ENCODE measurements at places on chromosomes 7 and 10.

- no peak for DNase-seq
Measured at GRCh38 chr7:105270117-105270516, 118.6 kb downstream of the SRPK2 start.

DNA sequence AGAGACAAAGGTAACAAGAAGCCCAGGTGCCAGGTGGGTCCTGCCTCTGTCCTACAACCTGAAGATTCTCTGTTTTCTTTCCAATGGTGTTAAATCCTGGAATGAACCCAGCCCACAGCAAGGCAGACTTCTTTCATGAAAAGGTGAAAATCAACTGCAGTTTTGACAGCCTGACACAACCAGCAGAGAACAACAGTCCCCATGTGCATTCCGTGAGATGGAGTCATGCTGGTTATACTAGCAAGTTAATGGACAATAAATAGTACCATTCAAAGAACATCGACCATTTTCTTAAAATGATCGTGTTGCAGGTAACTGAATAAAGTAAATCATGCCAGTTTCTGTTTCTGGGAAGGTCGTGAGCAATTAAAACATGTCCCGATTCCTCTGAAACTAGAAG lies 131.5 kb downstream of the SFMBT2 start:
- DNase-seq, result no peak

- DNase-seq, result peak; percentile 40
Measured at GRCh38 chr7:150973571-150974451, 4.3 kb downstream of the KCNH2 start.

DNA sequence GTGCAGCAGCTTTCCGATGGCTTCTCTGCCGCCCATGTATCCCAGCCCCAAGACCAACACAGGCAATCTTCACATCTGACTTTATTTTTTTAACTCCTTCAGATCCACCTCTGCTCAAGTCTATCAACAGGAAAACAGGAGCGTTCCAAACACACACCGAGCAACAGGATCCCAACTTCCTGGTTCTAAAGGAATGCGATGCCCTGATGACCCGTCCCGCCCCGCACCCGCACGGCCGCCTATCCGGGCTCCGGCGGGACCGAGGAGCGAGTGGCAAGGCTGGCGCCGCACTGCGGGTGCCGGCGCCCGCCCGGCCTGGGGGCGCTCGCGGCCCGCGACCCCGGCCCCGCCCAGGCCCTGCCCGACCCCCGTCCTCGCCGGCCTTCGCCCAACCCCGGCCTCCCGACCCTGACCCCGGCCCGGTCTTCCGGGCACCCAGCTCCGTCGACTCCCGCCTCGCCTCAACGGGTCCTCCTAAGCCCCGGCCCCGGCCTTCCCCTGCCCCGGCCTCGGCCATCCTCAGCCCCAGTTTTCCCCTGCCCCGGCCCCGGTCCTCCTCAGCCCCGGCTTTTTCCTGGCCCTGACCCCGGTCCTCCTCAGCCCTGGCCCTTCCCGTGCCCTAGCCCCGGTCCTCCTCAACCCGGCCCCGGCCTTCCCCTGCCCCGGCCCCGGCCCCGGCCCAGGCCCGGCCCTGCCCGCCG lies 730 bp downstream of the LARP4B start:
- no peak for DNase-seq

DNA sequence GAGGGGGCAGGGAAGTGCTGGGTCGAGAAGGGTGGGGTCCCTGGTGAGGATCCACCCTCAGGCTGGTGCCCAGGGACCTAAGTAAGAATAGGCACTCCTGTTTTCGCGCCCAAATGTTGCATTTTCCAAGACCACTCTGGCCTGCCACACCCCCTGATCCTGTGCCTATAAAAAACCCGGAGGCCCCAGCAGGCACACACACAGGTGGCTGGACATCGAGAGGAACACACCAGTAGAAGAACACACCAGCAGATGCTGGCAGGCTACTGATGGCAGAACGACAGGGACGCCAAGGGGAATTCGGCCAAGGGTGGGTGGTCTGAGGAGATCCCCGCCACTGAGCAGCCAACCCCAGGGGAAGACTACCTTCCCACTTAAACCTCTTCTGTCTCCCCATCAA lies 633.9 kb upstream of the POT1 start:
- no peak for DNase-seq

GRCh38 chr7:70502117-70502863 lies 629.7 kb upstream of the GALNT17 start:
- DNase-seq, result no peak

DNA sequence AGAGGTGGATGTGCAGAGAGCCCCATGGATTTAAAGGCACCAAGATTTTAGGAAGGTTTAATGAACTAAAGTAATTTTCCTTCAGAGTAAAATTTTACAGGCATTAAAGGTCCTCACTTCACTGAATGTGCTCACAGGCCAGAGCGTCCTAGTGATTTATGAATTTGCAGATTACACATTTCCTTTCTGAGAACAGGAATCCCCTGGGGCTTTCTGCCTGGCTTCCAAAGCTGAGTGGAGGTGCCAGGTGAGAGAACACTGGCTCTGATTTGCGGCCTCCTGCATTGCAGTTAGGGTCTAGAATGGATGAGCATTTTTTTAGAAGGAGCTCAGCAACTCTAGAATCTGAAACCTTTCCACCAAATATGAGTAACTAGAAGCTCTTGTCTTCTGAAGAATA lies 194.3 kb downstream of the SORCS3 start:
- no peak for DNase-seq

DNA sequence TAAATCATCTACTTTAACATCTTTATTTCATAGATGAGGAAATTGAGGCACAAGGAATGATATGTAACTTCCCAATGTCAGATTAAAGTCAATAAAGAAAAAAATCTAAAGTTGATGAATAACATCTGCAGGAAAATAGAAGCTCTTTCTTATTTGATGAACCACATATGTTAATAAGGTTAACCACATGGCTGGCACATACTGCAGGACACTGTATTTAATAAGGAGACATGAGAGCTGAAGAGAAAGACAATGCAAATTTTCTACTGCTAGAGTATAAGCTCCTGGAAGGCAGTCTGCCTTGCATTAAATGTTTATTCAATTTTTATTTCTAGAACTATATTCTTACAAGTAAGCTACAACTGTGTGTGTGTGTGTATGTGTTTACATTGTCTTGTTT lies 4.4 kb downstream of the RAB11FIP2 start:
- DNase-seq, result no peak
